ENCODE measurements at places on chromosomes 11 and 22.

DNA sequence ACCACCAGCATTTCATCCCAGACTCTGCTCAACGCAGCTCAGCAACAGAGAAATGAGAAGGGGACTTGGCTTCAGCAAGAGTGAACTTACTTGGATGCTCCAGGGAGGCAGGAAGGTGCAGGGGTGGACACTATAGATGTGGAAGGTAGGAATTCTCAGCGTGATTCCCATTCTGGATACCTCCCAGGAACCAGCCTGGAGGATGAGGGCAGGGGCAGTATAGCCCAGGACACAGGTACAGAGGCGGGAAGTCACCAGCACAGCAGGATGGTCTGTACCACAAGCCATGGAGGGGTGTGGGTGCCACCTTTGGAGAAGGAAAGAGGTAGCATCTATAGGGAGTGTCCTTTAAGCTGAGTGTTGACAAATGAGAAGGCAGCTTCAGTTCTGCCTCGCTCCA lies 1275.2 kb downstream of the TBC1D22A start:
- DNase-seq = no peak

DNA sequence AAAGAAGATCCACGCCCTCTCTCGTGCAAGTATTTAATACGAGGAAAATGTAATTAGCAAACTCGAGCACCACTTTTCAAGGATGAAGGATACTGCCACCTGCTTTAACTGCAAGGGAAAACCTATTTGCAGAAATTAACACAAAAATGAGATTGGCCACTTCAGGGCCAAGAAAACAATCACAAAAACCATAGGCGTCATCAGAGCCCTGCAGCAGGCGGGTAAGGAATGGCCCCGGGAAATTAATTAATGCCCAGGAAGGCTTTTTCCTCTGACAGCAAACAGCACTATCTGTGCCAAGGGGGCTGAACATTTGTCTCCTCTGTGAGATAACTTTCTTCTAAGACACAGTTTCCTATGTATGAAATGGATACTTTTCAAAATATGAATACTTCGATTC lies 255.7 kb downstream of the CTTN start:
- DNase-seq = no peak

GRCh38 chr22:41970601-41971000 lies 1.4 kb downstream of the SEPTIN3 start:
- DNase-seq = no peak

DNA sequence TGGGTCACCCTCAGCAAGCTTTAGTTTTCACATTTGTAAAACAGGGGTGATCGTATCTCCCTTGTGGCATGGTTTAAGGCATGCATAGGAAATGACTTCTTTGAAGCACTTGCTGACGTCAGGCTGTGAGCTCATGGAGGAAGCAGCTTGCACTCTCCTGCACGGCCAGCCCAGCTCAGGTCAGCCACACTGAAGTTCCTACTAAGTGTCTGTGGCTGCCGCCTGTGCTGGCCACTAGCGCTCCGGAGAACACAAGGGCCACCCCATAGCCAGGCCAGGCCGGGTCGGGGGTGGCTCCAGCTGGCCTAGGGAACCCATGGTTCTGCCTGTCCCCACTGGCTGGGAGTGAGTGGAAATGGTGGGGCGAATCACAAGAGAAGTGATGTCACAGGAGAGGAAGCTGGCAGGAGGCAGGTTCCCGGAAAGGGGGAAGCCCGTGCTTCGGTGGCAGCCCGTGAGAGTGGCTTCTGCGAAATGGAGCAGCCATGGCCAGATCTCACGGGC lies 28.2 kb downstream of the KCTD17 start:
- peak; percentile 36 for DNase-seq

- DNase-seq = no peak
Observed at GRCh38 chr11:102420547-102420946, 32.0 kb downstream of the TMEM123 start.

DNA sequence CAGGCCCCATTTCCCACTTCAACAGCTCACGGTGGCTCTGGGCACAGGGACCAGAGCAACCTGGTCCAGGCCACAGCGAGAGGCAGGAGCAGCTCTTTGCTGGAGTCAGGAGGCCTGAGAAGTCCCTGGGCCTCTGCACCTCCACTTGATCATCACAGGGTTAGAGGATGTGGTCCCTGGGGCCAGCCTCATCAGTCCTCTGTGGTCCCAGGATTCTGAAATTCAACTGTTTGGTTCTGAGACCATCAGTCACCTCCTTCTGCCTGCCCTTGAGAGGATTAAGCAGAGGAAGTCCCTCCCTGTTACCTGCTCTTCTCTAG lies 24.9 kb upstream of the CBX7 start:
- no peak for DNase-seq

DNA sequence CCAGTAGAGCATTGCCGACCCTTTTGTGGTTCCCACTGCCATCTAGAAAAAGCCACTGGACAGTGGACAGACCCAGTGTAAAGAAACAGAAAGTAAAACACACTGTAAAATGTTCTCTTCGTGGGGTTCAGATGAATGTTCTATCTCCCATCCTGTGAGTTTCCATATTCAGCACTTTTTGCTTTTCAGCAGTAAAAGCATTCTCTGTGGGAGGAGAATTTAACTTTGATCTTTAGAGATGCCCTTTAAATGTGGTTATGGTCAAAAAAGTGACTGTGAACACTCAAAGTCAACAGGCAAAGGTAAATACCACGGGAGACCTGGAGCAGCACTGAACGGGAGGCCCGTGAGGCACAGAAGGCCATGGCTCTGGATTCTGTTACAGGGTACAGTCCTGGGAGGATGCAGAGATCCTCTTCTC lies 53.9 kb downstream of the FLI1 start:
- DNase-seq = no peak

- no peak for DNase-seq
Observed at GRCh38 chr11:114243461-114244372, 52.5 kb upstream of the NNMT start.

GRCh38 chr11:62981743-62982142 lies 3.0 kb downstream of the SLC22A6 start:
- DNase-seq = no peak

GRCh38 chr11:86174101-86175046 lies 70.2 kb upstream of the EED start:
- peak; percentile 97 for DNase-seq

DNA sequence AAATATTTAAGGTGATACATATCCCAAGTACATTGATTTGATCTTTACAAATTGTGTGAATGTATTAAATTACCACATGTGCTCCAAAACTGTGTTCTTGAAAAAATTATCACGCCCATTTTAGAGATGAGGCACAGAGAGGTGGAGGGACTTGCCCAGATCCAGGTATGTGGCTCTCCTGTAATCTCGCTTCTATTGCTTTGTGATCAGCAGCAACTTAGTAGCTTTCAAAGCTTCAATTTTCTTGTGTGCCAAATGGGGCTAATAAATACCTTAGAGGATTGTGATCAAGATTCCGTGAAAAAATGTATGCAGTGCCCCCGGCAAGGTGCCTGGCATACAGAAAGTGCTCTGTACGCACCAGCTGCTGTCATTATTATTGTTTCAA lies 18.0 kb downstream of the PTPRJ start:
- DNase-seq = no peak

- no peak for DNase-seq
Observed at GRCh38 chr22:24975813-24976341, 23.4 kb downstream of the KIAA1671 start.

DNA sequence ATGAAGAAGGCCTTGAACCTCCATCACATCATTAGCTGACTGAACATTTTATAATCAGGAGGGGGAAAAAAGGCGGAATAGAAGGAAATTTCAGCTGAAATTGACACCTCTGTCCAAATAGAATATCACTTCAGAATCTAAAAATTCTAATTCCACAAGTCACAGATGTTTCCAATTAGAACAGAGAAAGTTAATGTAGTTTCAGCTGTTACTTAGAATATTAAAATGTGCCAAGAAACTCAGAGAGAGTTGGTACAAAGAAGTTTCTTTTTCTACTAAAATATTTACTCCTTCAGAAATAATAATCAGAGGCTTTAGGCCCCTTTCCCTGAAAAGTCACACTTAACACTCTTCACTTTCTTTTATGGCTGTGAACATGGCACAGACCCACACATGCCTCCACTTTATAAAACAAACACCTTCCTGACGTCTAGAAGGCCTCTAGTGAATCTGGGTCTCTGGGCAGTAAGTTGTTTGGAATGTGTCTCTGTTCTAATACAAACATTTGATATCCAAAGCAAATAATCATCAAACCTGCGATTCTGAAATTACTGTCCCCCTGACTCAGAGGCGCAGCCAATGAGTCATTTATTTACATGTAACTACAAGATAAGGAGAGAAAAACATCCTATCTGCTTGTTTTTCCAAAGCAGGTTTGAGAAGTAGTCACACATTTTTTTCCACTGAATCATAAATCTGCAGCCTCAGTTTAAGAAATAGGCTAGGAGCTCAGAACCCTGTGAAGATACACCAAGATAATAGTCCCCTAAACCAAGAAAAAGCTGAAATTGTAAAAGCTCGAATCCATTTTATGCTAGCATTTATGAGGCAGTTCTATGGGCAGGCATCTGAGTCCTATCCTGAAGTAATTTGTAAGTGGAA lies 148.4 kb downstream of the ME3 start:
- peak; percentile 77 for DNase-seq

DNA sequence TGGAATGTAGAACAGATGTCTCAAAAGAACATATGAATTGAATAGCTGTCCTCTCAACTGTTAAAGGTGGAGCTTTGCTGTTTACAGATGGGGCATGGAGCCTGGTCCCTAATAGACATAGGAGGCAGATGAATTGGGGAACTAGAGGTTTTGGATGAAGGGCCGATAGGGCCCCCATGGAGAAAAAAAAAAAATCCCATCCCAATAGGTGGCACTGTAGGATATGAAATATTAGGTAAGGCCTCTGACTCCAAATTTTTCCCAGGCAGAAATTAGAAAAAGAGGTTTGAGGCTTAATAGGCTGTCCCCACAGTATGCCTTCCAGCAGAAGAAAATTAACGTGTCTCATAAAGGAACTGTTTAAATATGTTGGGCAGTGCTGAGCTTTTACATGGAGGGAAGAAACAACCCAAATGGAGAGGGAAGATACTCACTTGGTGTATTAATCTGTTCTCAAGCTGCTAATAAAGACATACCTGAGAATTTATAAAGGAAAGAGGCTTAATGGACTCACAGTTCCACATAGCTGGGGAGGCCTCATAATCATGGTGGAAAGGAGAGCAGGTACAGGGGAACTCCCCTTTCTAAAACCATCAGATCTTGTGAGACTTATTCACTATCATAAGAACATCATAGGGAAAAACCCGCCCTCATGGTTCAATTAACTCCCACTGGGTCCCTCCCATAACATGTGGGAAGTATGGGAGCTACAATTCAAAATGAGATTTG lies 30.1 kb upstream of the TMEM45B start:
- peak; percentile 8 for DNase-seq

- peak; percentile 78 for DNase-seq
Observed at GRCh38 chr11:129279326-129280026, 87.4 kb upstream of the ARHGAP32 start.

GRCh38 chr11:82814379-82814778 lies 80.7 kb upstream of the FAM181B start:
- DNase-seq = no peak

DNA sequence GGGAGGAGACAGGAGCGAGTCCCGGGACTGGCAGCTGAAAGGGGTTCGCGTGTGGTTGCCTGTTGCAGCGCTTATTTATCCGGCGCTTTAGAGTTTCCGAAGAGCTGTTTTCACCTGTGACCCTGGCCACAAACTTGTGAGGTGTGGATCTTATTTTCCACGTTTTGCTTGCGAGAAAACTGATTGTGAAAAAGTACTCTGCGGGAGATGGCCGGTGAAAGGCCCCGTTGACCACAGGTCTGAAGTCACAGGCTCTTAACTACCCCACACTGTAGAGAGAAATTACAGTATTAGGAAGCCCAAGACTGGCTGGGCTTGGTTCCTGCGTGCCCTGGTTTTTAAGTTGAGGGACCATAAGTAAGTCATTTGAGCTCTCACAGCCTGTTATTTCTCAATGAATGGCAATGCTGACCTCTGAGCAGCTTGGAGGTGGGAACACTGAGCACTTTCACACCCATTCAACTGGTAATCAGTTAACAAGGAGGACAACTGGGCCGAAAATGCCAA lies 379 bp upstream of the RAB38 start:
- DNase-seq = no peak

DNA sequence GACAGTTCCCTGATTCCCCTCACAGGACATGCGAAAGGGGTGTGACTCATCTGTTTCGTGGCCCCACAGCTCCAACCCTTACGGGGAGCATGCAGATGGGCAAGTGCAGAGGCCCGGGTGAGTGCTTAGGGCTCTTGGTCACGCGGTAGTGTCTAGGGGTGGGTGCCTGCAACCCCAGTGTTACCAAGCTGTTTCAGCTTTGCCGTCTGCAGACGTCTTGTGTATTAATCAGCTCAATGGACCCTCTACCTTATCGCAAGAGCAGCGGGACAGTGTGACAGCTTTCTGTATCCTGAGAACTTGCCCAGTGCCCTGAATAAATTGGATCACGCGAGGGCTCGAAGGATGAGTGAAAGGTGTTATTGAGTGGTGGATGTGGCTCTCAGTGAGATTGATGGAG lies 816.4 kb upstream of the ANO3 start:
- DNase-seq = no peak

DNA sequence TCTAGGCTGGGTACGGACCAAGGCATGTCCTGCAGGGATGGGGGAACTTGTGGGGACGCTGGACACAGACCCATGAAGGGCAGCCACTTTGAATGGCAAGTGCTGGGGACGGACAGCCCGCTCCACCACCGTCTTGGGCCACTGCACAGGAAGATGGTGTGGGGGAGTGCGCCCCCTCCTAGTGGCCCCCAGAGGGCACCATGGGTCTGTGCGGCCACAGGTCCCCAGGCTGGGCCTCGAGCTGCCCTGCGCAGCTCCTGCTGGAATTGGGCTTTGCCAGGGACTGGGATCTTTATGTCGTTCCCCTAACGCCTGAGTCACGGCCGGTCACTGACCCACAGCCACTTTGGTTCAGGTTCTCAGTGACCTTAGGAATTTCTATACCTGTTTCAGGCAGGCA lies 44.4 kb downstream of the NAT10 start:
- peak; percentile 12 for DNase-seq

DNA sequence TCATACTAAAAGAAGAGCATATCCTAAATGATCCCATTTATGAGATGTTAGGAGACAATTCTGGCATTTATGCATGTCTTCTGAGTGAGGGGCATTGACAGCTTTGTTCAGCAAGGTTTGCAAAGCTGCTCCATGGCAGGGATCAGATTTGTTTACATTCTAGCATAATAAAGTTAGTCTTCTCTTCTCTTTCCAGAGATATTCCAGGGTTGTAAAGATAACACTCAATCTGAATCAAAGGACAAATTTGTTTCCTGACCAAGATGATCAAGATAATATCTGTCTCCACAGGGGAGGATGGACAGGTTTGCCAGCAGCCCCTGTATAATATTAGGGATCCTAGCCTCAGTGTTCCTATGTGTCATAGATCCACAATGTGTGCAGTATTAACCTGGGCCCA lies 77.5 kb upstream of the ZC3H12C start:
- DNase-seq = no peak

- DNase-seq = peak; percentile 41
Observed at GRCh38 chr11:73894725-73895335, 18.0 kb downstream of the PAAF1 start.

Measured in fibroblast of upper back skin (primary cell).